M059J (cell line): ENCODE measurements at places on chromosomes 5 and 9.

- DNase-seq, result no peak
Measured at GRCh38 chr9:91086657-91087461, 274.9 kb downstream of the AUH start.

DNA sequence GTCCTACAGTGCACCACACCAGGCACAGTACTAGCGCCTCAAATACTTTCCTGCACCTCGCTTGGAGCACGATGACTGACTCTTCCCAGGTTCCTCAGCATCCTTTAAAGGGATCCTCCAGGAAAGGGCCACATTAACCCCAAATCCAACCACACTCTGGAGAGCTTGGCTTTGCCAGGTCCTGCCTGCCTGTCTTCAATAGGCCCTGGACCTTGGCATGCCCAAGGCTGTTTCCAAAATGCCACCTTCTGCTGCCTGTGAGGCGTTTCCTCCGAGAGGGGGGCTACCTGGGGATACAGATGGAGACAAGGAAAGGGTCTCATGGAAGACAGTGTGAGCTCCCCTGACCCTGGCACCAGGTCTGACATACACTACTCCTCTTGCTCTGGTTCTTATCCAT lies 169.9 kb downstream of the DAB2IP start:
- no peak for DNase-seq

- DNase-seq, result peak; percentile 92
Measured at GRCh38 chr5:178786859-178787499, 56.5 kb upstream of the ZNF354A start.

DNA sequence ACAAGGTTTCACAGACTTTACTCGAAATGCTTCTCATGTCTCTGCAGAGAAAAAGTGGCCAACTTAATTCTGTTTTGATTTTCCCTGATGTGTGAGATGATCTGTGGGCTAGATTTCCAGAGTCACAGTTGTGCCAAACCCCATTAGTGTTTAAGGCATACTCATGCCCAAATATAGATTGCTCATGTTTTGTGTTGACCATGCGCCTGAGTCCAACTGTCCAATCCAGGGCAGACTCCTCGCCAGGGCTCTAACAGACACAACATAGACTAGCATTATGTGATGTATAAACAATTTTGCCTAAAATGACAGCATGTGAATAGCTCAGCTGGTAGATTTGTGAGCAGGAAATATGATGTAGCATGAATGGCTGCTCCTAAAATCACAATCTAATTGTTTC lies 128.1 kb downstream of the PRDM6 start:
- no peak for DNase-seq

- peak; percentile 71 for DNase-seq
Measured at GRCh38 chr5:123937230-123937629, 425.3 kb downstream of the CSNK1G3 start.

- peak; percentile 31 for DNase-seq
Measured at GRCh38 chr5:5063533-5063953, 76.6 kb upstream of the ADAMTS16 start.

GRCh38 chr5:53779541-53779981 lies 219.1 kb downstream of the NDUFS4 start:
- DNase-seq, result peak; percentile 60
